ENCODE measurements at places on chromosomes 16 and 17. TPM values are rescaled to one million over a fixed set of nuclear protein-coding genes. Genes with fewer than 3 reads are reported as not detected.

FZD2 gene
- 35.4 TPM for total RNA-seq

- DNase-seq, result no peak
These were observed 2.0 kb downstream of the NHERF2 start for GRCh38 chr16:2028620-2029220.

RSAD1 gene
- 40.2 TPM for total RNA-seq

- no peak for DNase-seq
These were observed 45.1 kb downstream of the AHSP start for GRCh38 chr16:31572821-31573220.

- no peak for DNase-seq
These were observed 50.8 kb upstream of the KLHDC4 start for GRCh38 chr16:87816507-87817100.

DNA sequence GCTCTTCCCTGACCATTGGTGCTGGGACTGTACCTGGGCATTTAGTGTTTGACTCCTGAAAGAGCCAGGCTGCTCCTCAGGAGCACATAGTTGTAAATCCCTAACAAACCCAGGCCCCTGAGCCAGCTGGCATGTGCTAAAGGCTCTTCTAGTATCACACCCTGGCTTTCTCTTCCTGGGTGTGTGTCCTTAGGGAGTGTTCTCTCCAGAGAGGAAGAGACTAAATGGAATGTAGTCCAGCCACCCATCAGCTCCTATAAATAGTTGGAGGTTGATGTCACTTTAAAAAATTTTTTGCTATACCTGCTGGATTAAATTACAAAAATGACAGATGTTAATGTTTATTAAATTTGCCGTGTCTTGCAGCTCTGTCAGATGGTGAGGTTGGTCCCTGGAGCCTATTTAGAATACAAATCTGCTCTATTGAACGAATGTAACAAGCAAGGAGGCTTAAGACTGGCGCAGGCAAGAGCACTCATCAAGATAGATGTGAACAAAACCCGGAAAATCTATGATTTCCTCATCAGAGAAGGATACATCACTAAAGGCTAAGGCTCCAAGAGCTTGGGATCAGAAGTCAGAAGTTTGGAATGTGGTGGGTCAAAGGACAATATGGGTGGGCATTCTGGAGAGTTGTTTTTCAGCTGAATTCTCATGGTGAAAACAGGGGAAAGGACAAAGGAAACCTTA, 13.1 kb upstream of the DUSP14 start:
- no peak for DNase-seq

FOXL1 gene
- total RNA-seq, result 9.3 TPM

DNA sequence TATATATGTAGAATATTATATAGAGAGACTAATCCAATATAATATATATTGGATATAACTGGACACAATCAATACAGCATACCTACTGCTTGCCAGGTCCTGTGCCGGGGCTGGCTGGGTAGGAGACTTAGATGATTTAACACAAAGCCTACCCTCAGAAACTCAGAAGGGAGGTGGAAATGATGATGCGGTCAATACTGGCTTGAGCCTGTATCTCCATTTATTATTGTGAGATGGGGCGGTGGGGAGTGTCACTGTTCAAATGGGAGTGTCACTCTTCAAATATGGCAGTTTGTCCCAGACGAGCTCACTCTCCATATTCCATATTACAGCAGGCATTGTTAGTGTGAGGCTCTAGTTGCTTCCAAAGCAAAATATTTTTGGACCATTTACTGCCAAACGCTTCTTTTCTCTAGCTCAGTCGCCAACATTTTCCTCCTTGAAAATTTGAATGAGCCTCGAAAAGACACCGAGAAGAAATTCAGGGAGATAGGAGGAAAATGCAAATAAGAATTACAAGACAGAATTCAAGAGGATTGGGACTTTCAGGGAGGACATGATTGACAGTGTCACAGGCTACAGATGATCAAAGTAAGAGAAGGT, 70.7 kb downstream of the WSCD1 start:
- DNase-seq, result no peak

Measured in Panc1 (cell line).